Activated CD4-positive, alpha-beta T cell treated with anti-CD3 and anti-CD28 coated beads for 4 hours (primary cell): ENCODE measurements at places on chromosomes 3 and 15.

DNA sequence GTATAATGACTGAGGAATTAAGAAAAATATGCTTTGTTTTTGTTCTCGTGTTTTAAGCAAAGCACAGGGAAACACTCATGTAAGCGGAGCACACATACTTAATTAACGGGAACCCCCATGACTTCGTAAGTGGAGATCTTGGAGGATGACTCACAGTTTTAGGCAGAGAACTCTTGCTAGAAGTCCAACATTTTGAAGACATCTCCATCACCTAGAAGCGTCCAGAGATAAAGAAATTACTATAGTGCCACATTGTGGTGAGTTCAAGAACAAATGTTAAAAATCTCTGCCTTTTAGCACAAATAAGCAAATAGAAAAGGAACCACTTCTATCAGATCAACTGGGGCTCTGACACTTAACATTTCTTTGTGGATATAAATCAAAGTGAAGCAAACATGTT, 194.1 kb upstream of the ARHGEF26 start:
- DNase-seq = no peak

DNA sequence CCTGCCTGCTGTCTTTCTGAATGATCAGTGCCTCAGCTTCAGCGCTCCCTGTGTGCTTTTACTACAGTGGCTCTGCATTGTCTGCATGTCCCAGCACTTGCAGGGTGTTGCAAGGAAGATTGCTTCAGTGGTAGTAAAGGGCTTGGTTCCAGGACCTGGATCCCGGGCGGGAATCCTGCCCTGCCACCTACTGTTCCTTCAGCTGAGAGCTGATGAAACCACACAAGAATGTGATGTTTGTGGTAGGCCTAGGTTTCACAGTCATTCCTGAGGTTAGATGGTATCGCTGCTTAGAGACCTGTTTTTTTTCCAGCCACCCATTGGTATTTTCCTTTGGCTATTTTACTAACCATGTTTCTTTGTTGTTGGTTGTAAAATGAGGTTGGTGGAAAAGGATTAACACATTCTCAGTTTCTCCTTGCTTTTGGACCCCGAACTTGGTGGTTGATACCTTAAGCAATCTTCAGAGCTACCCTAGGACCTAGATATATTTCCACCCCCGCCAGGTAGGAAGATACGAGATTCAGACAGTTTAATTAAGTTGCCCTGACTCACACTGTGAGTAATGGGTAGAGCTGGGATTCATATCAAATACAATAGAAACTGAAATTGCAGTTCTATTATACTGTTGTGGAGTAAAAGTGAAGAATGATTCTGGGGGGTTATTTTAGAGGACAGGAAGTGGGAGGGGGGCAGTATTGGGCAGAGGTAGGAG, 11.4 kb downstream of the GPR87 start:
- DNase-seq = no peak

DNA sequence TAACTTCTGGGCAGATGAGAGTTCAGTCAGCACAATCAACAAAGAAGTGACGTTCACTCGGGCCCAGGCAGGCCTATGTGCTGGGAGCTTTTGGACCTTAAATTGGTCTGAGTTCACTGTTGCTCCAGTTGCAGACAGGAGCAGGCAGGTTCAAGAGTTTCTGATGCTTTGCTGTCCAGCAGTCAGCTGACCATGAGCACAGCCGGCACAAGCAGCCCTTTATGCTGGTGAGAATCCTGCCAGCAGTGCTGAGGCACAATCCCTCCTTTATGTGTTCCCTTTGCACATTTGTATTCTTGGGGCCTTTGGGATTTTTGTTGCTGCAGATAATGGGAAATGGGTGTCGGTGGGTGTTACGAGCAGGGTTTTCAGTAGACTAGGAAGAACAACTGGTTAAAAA, 81.2 kb upstream of the GOLGA8J start:
- DNase-seq = no peak

DNA sequence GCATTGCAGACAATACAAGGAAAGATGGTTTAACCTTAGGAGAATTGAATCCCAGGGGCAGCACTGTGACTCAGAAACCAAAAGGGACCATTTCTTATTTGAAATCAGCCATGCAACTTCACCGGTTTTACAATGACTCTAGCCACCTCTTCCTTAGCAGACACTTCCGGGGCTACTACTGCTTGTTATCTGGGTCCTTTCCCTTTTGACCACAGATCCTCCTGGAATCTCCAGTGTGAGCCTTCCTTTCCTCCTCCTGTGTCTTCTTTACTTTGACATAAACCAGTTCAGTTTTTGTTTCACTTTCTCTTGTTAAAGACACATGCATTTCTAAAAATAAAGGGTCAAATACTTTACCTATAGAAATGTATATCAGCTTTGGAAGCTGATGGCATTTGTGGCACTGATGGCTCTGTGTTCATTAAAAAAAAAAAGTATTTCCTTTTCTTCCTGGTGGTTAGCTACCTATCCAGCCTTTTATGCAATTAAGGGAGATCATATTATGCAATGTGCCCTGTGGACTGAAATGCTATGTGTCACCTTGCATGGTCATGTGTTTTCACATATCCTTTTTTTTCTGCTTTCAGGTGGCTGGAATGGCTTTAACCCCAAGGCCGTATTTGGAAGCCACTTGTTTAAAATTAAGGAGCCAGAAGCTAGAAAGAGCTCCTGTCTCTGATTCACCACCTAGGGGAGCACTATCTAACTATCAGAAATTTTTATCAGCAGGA, 296.2 kb downstream of the CHL1 start:
- no peak for DNase-seq

DNA sequence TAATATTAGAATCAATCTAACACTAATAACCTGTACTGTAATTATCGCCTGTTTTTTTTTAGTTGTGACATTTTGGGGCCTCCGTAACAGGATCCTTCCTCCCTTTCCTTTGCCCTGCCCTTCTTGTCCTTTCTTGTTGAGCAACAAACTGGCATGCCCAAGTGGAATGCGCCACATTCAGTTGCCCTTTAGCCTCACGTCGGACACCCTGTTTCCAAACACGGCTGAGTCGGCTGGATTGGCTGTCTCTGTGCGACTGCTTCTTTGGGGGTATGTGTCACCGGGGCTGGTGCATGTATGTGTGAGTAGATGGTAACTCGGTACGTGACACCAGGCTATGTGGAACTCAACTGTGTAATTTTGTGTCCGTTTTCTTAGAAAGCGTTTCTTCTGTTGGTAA, 24.1 kb downstream of the TRAK1 start:
- DNase-seq = no peak

- no peak for DNase-seq
These were observed 50.9 kb downstream of the LSAMP start for GRCh38 chr3:116394365-116394764.

- DNase-seq = no peak
These were observed 159.1 kb upstream of the NDN start for GRCh38 chr15:23846218-23846617.

GRCh38 chr3:73213896-73214295, 152.4 kb downstream of the EBLN2 start:
- no peak for DNase-seq

DNA sequence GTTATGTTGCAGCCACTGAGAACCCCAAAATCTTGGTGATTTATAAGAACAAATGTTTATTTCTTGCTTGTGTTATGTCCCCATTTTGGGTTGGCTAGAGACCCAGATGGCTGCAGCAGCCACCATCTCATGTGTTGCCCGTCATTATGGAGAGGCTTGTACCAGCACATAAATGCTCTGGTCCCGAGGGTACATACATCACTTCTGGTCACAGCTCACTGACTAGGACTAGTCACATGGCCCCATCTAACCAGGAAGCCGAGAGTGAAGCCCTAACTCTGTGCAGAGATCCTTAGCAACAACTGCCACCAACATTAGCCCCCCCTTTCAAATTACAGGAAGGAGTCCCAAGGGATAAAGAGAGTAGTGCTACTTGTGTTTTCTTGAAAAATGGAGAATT, 25.5 kb upstream of the HACD2 start:
- DNase-seq = no peak

DNA sequence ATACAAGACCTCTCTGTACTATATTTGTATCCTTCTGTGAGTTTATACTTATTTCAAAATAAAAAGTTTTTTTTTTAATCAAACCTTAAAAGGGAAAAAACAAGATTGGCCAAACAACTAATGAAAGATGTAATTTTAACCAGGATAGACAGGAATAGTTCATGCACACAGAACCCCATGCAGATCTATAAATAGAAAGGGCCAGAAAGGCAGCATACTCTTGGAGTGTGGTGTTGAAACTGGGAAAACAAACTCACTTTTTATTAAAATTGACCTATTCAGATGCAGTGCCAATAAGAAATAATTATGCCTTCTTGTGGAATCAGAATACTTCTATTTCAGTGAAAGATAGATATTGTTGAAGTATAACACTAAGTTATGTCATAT, 204.6 kb downstream of the PLCL2 start:
- no peak for DNase-seq

GRCh38 chr3:49019941-49020329, 1.6 kb upstream of the DALRD3 start:
- DNase-seq = no peak

- no peak for DNase-seq
These were observed 626.1 kb downstream of the CADM2 start for GRCh38 chr3:85584779-85585356.

- no peak for DNase-seq
These were observed 99.0 kb downstream of the MITF start for GRCh38 chr3:69838217-69838616.

- no peak for DNase-seq
These were observed 522.5 kb downstream of the OCA2 start for GRCh38 chr15:27576576-27576975.

- no peak for DNase-seq
These were observed 118.3 kb downstream of the MTHFS start for GRCh38 chr15:79778378-79778990.

- DNase-seq = no peak
These were observed 263.7 kb upstream of the LMCD1 start for GRCh38 chr3:8237893-8238292.

- no peak for DNase-seq
These were observed 60.9 kb downstream of the NCEH1 start for GRCh38 chr3:172649987-172650386.

DNA sequence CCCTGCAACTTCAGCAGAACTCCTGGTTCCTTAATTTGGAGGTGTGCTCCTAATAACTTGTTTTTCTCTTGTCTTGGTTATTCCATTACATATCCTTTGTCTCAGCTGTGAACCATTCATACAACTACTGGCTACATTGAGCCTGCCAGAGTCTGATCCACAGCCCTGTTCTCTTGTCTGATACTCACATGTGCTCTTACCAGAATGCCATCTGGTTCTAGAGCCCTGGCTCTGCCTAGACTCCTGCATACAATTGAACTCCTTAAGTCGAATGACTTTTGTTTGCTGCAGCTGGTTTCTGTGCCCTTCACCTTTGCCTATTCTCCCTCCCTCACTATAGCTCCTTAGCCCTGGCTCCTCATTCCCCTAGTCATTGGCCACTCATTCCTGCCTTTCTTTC, 85.5 kb downstream of the LRRC28 start:
- DNase-seq = no peak

GRCh38 chr15:41778521-41778920, 4.2 kb downstream of the MAPKBP1 start:
- no peak for DNase-seq

- no peak for DNase-seq
These were observed 2.2 kb downstream of the STRA6 start for GRCh38 chr15:74200412-74200815.

DNA sequence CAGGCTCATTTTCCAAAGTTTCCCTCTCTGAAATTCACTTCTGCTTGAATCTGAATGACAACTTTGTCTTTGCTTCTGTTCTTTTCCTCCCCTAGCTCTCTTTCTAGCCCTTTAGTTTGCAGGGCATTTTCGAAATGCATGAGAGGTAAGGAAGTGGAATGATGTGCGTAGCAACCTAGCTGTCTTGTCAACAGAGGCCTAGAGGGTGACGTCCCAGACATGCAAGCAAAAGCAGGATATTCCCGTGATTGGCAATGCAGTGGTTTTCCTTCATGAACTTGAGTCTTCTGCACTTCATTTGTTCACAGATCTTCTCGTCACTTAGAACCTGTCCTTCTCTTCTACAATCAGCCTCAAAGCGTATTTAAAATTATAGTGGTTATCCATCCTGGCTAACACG, 51.9 kb upstream of the PPP4R2 start:
- no peak for DNase-seq

GRCh38 chr3:140753865-140754754, 76.2 kb downstream of the TRIM42 start:
- no peak for DNase-seq

- DNase-seq = no peak
These were observed 100.9 kb downstream of the PGPEP1L start for GRCh38 chr15:98906712-98907083.

GRCh38 chr15:60590935-60591495, 112.1 kb upstream of the ICE2 start:
- DNase-seq = peak; percentile 46

- no peak for DNase-seq
These were observed 4.7 kb downstream of the FOXL2 start for GRCh38 chr3:138942271-138942670.
